ENCODE measurements at places on chromosomes 4 and X. TPM values are rescaled to one million over a fixed set of nuclear protein-coding genes. Genes with fewer than 3 reads are reported as not detected.

Gene NFKB1
- total RNA-seq = 30.2 TPM

Gene JCHAIN
- total RNA-seq = 700 TPM

GRCh38 chr4:4694296-4694772, 152.5 kb upstream of the STX18 start:
- no peak for DNase-seq

DNA sequence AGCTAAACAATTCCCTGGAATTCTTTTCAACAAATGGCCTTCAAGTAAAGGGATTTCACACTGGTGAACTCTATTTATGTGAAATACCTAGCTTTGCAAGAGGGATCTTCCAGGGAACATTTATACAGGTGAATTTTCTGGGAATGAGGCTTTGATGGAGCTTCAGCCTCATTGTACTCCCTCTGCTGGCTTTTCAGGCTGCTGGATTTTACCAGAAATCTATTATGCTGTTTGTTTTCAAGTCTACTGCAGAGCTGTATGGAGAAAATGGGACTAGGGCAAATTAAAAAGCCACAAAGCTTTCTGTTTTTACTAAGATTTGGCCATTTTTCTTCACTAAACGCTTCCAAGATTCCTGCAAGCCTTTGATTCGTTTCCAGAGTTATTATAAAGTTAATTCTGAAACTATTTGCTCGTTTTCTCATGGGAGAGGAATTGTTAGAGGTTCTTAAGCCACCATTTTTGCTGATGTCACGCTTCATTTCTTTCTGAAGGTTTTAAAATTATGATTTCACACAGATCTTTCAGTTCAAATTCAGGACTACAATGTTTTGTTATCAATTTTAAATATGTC, 31.6 kb downstream of the KDM6A start:
- no peak for DNase-seq

GRCh38 chr4:23728393-23728792, 161.5 kb downstream of the PPARGC1A start:
- DNase-seq = no peak

DNA sequence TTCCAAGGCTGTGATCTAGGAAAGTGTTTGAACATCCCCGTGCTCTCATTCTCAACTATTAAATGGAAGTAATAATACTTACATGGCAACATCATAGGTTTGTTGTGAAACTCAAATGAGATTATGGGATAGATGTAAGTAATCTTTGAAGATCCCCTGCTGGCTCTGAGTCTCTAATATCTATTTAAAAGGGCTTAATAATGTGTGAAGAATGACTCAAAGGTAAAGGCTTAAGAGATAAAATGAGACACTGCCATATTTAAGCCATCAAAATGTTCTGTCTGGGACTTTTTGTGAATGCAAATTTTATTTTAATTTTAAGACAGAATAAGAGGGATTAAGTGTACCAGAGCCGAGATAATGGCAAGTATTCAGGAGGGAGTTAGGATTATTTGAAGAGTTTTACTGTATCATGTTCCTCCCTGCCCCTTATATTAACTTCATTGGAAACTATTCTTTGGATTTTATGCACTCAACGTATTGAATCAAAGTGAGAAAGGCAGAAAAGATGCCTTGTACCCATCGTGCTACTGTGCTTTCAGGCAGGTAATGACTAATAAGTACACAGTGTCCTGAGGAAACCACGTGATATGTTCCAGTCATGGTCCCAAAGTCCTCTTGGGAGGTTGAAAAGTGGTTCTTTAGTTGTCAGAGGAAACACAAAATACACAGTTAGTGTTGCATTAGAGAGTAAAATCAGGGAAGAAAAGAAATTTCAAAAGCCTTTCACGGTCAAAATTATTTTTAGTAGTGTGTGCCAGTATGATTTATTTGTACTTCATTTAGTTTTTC, 192.4 kb downstream of the RBM46 start:
- no peak for DNase-seq

GRCh38 chrX:20056704-20057103, 60.0 kb downstream of the MAP7D2 start:
- no peak for DNase-seq

GRCh38 chrX:21975812-21976211, 35.3 kb downstream of the SMS start:
- no peak for DNase-seq

DNA sequence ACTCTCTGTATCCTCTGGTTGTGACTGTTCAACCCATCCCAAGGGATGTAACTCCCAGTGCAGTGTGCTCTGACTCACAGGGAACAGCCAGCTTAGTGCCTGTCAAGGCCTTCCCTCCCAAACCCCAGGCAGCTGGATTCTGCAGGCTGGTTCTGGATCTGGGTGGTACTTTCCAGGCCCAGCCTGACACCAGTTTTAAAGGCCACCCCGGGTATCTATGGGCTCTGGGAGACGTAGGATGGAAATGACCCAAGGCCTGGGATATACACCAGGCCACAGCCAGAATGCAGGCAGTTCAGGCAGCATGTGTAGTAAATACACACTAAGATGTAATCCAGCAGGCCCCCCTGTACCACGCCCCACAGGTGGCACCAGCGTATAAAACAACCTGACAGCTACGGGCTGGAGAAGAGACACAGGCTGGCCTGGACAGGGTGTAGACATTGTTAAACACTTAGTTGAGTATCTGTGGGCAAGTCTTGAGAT, 64.2 kb downstream of the SPINK2 start:
- no peak for DNase-seq

DNA sequence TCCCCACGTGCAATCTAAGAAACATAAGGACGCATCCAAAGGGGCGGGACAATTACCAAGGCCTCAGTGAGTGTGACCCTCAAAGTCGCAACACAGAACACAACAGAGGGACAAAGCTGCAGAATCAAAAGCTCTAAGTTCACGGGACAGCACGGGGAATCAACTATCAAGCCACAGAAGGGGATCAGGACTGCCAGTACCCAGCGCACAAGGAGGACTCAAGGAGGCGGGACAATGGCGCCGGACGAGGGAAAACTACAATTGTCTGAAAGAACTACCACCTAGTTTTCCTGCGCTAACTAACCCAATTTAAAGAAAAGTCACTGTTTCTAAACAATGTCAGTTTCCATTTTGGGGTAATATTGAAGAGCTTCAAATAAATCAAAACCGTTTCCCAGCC, 1.3 kb downstream of the FAM53A start:
- DNase-seq = no peak

DNA sequence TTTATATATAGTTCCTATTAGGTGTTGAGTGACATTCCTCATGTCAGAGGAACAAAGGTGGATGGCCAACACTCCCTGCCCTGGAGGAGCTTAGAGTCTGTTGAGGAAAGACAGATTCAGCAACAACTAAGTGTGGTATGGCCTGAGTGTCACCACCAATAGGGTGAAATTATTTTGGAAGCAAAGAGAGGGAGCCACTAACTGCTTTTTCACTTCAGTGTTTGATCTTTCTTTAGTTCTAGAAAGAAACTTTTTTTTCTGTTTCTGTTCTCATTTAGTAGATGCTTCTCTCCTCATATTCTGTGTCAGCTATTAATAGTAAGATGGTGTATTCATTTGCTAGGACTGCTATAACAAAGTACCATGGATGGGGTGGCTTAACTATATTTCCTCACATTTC, 81.5 kb downstream of the ARX start:
- DNase-seq = no peak

All from breast epithelium (tissue), 4 donors.